ENCODE measurements at places on chromosomes 5 and 9.

GRCh38 chr5:7881816-7882215, 12.9 kb downstream of the MTRR start:
- no peak for DNase-seq

- no peak for DNase-seq
Observed at GRCh38 chr9:134839455-134840125, 41.0 kb upstream of the FCN2 start.

DNA sequence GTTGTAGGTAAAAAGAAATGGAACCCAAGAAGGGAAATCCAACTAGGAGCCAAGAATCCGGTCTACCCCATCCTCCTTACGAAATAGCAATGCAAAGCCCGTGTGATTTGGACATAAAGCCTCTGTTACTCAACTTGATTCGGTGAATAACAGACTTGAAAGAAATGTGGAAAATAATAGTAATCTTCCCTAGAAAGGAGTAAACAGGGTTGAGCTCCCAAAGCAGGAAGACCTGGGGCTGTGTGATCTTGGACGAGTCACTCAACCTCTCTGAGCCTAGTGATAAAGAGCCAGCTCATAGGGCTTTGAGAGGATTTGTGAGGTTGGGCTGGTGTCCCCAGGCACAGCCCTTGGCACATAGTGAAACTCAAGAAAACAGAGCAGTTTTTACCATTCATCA, 42.7 kb upstream of the IL17B start:
- no peak for DNase-seq

- DNase-seq: no peak
Observed at GRCh38 chr5:95110118-95110517, 174.8 kb downstream of the MCTP1 start.

GRCh38 chr5:2320611-2321010, 430.9 kb downstream of the IRX2 start:
- no peak for DNase-seq

DNA sequence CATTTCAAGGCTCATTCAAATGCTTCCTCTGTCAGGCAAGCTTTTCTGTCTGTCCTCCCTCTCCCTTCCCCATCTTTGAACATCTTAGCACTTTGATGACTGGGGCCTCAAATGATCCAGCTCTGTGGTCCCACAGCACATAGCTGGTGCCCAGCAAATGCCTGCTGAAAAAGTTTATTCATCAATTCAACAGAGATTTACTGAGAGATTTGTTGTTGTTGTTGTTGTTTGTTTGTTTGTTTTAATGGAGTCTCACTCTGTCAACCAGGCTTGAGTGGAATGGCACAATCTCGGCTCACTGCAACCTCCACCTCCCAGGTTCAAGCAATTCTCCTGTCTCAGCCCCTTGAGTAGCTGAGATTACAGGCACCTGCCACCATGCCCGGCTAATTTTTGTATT, 6.0 kb upstream of the EXOSC2 start:
- no peak for DNase-seq

- peak; percentile 25 for DNase-seq
Observed at GRCh38 chr5:113268232-113268631, 166.6 kb downstream of the TSSK1B start.

GRCh38 chr9:27505744-27506161, 18.3 kb upstream of the IFNK start:
- no peak for DNase-seq

DNA sequence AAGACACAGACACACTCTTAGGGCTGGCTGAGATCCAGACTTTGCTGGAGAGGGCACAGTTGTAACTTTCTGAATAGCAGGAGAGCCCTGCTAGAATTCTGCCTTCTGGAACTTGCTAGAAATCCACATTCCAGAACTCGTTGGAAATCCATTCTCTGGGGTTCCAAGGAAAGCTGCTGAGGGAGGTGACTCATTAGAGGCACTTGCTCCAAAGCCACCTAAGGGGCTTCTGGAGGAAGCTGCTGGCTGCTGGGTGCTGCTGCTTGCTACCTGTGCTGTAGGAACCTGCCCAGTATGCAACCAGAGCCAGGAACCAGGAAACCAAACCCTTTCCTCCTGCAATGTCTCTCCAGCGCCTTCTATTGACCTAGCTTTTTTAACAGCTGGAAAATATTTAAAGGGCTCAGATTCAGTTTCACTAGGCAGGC, 4.1 kb upstream of the TLE4 start:
- no peak for DNase-seq

DNA sequence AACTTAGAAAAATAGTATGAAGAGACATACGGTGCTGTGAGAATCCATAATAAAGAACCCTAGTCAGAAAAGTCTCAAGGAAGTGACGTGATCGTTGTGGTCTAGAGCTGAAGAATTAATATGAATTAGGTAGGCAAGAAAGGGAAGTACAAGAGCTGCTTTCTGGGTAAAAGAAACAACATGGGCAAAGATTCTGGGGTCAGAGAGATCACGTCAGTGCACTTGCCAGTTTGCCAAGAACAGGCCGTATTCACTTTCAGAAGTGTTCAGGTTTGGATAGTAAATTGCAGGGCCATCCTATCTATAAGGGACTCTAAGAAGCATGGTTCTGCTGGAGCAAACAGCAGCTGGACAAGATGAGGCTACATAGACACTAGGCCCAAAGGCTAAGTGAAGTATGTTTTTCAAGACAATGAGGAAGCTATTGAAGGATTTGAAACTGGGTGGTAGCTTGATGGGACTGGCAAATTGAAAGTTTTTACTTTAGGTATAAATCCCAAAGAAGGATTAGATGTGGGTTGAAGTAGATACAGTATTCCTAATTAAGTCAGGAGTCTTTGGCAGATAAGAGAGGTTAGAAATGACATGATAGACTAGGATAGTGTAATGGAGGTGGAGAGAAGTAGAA, 4.8 kb upstream of the CHD1 start:
- DNase-seq: no peak

GRCh38 chr5:94945656-94946055, 327.2 kb downstream of the SLF1 start:
- no peak for DNase-seq

- DNase-seq: no peak
Observed at GRCh38 chr5:3925935-3926334, 330.3 kb downstream of the IRX1 start.

GRCh38 chr5:147169901-147170300, 64.9 kb upstream of the STK32A start:
- no peak for DNase-seq

GRCh38 chr9:68898781-68899439, 115.0 kb downstream of the PRKACG start:
- DNase-seq: no peak

DNA sequence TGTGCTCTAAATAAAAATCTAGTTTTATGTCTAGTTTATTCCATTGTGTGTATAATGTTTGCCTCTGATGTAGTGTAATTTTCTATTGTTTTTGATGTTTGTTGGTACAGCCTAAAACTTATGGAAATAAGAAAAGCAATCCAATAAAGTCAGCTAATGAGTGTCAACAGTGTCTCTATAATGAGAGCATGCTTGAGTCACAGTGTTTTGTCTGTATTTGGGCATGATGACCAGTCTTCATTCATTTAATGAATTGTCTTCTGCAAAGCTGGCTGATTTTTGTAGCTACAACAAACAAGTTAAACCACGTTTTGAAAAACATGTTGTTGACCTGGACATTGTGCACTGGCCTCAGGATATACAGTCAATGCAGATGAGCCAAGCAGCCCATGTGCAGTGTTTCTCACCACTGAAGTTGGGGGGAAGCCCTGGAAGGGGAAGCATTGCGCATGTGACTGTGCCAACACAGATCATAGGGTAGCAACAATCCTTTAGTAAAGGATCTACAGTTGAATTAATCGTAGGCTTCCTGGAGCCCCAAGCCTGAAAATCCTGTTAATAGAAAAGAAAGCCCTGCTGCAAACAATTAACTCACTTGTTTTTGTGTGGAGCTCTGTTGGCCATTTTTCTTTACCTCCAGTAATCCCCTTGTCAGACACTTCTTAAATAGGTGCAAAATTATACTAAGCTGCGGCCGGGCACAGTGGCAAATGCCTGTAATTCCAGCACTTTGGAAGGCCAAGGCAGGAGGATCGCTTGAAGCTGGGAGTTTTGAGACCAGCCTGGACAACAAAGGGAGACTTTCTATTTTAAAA, 88.0 kb downstream of the INIP start:
- DNase-seq: no peak

- DNase-seq: no peak
Observed at GRCh38 chr5:156394642-156395305, 67.8 kb downstream of the SGCD start.

DNA sequence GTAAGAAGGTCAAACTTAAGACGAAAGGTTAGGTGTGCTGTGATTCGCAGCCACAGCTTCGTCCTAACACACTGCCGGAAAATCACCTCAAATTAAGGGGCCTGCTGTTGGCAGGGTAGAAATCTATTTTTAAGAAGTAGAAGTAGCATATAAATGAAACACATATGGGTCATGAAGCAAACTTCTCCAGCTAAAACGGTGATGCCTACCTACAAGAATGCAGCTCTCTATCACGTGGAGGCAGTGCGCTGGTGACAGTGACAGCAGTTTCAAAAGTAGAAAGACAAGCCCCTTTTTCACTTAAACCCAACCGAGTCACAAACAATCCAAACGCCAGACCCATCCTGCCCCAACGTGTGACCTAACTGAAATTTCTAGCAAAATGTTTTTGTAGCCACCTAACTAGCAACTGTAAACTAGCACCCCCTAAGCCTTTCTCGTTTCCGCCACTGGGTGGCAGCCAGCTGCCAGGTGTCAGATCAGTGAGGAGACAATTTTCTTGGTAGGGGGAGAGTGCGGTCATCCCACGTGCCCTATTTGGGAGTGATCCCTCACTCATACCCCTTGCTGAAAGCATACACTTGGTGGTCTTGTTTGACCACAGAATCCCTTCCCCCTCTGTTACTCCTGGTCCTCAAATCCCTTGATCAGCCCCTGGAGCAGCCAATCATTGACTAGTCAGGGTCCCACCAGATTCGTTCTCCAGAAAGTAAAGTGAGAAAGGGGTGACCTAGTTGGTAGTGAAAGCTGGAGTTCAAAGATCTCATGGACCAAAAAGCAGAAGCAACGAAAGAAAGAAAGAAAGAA, 71.8 kb upstream of the MAMDC2 start:
- no peak for DNase-seq

DNA sequence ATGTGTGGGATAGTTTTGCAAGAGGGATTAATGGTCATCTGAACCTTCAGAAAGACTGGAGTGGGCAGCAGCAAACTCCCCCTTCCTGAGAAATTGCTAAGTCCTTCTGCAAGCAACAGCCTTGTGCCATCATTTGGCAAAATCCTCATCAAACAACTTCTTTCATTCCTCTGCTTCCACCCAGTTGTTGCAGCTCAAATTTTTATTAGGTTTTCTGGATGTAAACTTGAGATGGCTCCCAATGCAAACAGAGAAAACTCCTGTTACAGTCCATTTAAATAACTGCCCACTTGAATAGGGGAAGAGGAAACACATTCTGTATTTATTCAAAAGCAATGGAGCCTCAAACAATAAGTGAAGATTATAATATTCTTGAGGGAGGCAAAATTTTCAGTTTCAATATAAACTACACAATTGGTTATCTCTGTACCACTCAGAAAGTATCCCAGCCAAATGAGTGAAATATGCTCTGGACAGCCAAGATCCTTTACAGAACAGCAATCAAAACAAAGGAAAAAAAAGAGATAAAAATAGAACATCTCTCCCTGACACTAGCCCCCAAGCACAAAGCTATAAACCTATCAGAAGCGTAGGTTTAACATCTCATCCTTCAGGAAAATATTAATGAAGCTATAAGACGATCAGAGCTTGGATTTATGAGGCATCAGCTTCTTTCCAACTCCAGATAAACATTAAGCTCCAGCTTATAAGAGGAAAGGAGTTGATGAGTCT, 17.3 kb upstream of the DAP start:
- DNase-seq: no peak

GRCh38 chr9:121057821-121058220, 7.7 kb upstream of the C5 start:
- no peak for DNase-seq

DNA sequence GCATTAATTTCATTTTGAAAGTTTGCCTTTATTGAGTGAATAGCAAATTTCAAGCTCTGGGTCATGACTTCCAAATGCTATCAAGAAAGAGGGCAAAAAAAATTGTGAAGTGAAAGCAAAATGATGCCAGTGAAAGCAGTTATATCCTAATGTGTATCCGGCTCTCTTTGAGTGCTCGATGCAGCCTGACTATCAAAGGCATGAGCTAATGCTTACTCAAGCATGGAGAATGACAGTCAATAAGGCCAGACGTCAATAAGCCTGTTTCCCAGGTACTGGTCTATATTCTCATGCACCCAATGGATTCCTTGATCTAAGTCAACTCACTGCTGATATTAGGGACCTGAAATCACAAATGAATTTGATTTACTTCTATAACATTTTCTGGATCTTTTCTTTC, 435.5 kb downstream of the CAAP1 start:
- DNase-seq: no peak

DNA sequence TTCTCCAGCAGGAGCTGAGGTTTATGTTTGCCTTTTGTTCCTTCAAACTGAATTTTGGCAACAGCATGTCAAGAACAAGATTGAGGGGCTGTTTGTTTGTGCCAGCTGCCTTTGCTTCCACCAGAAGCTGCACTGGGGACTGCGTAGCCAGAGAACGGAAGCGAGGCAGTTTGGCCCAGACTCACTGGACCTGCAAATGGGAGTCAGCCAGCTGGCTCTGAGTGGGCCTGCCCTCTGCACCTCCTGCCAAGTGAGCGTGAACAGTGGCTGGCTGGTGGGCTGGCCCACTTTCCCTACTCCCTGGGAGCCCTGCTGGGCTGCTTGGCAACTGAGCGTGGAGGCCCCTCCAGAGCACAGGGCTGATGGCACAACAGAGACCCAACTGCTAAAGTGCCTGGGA, 111.6 kb downstream of the GALNT10 start:
- no peak for DNase-seq

All from keratinocyte (primary cell).